ENCODE measurements at places on chromosomes 13 and 19.

- DNase-seq, result no peak
Measured at GRCh38 chr13:45341799-45342500, 967 bp upstream of the TPT1 start.

DNA sequence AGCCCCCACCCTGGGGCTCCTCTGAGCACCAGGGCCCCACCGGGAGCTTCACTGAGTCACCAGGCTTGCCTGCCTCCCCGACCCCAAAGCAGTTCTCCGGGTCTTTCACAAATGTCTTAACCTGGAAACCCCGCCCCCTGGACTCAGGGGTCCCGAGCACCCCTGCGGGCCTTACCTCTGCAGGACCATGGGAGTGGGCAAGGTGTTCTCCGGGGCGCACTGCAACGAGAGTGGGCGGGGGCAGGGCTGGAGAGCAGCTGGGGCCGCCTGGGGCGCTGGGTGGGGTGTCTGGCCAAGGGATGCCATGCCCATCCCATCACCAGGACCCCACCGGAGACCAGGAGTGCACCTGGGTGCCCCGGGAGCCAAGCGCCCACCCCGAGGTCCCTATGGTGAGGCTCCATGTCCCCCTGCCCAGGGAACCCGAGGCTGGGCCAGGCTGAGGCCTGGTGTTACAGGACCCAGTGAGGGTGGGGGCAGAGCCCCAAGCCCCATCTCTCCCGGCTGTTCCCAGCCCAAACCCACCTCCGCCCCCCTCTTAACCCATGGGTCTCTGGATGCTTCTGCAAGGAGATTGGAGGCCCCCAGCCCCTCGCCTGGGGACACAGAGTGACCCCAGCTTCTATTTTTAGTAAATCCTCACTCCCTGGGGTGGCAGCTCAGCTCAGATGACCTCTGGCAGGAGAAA, 10.9 kb downstream of the MKNK2 start:
- no peak for DNase-seq

DNA sequence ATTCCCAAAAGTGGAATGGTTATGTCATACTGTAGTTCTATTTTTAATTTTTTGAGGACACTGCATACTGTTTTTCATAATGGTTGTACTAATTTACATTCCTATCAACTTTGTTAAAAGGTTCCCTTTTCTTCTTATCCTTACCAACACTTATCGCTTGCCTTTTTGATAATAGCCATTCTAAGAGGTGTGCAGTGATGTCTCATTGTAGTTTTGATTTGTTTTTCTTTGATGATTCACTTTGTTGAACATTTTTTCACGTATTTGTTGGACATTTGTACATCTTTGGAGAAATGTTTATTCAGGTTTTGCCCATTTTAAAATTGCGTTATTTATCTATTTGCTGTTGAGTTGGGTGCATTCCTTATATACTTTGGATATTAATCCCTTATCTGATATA, 188.8 kb upstream of the SPRY2 start:
- peak; percentile 6 for DNase-seq

- no peak for DNase-seq
Measured at GRCh38 chr19:47637550-47637949, 28.6 kb downstream of the BICRA start.

DNA sequence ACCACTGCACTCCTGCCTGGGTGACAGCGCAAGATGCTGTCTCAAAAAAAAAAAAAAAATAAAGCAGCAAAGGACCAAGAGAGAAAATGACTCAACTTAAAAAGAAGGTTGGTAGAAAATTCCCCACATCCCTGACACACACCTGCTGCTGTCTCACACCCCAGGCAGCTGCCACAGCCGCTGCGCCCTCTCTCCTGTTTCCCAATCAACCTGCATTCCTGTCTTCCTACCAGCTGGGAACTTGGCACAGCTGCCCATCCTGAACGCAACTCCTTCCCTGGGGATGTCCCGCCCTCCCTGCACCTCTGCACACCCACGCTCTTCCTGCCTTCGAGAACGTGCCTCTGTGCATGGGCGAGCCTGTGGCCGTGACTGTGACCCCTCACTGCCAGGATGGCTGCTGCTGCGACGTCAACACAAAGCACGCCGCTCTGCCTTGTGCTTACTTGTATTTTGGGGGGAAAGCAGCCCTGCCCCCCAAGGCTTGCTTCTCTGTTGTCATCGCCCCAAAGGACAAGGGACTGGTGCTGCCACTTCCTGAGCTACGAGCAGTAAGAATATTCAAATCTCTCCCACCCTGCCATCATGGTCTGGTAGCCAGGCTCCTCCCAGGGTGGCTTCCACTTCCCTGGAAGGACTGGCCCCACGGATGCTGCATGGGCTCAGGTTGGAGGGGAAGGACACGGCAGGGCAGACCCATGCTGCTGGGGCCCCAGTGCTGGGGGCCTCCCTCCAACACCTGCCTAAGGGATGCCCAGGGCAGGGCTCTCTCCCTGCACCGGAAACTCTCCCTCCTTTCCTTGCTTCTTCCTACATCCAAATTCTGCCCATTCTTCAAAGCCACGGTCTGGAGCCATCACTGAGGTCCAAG, 20.7 kb downstream of the SH3GL1 start:
- peak; percentile 64 for DNase-seq

DNA sequence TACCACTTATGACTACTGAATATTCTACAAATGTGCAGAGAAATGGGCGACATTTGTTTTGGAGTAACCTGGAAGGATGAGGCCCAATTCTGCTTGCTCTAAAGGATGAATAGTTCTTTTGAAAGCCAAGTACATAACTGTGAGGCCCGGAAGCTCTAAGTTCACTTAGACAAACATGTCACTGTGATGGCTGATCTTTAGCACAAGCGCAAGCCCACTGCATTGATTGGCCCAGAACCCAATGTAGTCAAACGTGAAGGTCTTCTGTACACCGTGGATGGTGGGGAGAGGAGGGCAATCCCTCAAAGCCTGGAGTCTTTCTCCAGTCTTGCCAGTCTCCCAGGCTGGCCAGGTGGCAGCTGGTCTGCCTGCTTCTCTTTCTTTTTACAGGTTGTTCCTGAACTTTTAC, 139.6 kb downstream of the RFC3 start:
- no peak for DNase-seq

Data from HS-5 (cell line).